ENCODE measurements at places on chromosomes 5 and 9.

DNA sequence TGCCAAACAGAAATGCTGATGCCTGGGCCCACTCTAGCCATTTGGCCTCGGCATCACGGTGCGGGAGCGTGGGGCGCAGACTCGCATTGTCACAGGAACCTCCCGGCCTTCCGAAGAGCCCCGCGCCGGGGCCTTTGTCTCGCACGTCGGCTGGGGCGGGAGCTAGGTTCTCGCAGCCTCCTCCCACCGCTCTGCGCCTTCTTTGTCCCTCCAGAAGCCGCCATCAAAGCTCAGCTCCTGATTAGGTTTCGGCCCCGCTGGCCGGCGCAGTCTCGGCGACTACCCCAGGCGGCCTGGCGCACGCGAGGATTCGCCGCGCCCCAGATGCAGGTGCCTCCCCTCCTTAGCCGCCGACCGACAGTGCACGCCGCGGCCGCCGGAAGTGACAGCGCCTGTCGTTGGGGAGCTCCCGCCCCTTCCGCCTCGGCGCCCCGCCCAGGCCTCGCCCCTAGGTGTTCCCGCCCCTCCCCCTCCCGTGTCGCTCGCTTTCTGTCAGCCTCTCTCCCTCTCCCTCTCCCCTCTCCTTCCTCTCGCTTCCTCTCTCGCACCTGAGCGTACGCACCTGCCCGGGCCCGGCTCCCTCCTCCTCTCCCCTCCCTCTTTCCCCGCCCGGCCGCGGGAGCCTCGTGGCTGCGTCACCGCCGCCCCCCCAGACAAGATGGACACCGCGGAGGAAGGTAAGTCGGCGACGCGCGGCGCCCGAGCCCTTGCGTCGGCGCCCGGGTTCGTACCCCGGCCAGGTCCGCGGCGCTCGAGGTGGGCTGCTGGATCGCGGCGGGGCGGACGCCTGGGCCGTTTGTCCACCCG is at the start of gene MARCHF6:
Gene MARCHF6 (plus strand): TSS at position 455 of the 807 bp plus-strand sequence. CDS start 204 bp downstream, at position 659.
- peak; percentile 97 for DNase-seq

- no peak for DNase-seq
Observed at GRCh38 chr5:44907396-44907795, 98.6 kb downstream of the MRPS30 start.

DNA sequence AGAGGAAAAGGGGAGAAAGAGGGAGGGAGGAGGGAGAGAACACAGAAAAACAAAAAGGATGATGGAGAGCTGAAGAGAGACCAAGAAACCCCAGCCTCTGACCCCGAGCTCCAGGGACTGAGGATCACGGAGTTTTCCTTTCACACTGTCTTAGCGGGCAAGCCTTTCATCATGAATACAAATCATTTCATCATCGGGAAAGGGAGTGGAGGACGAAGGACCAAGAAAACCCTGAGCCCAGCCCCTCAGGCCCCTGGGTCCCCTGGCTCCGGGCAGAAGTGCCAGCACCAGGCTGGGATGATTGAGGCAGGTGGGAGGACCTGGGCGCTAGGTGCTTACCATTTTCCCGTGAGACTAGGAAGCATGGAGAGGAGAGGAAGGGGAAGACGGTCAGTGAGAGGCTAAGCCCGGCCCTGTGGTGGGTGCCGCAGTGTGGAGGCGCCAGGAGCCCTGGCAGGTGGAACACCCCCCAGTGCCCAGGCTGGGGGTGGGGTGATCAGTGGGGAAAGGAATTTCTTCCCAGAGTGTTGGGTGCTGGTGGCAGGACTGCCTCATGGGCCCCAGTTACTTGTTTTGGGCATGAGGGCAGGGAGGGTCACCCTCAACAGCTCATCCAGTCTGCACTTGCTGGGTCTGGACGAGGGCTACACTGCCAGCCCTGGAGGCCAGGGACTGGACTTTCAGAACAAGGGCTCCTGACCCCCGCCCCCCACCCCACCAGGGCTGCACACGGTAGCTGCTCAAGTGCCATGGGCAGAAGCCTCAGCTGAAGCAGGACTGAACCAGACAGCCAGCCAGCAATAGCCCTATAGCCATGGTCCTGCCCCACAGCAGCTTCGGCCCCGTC is 49.0 kb upstream of the SARDH start:
- no peak for DNase-seq

DNA sequence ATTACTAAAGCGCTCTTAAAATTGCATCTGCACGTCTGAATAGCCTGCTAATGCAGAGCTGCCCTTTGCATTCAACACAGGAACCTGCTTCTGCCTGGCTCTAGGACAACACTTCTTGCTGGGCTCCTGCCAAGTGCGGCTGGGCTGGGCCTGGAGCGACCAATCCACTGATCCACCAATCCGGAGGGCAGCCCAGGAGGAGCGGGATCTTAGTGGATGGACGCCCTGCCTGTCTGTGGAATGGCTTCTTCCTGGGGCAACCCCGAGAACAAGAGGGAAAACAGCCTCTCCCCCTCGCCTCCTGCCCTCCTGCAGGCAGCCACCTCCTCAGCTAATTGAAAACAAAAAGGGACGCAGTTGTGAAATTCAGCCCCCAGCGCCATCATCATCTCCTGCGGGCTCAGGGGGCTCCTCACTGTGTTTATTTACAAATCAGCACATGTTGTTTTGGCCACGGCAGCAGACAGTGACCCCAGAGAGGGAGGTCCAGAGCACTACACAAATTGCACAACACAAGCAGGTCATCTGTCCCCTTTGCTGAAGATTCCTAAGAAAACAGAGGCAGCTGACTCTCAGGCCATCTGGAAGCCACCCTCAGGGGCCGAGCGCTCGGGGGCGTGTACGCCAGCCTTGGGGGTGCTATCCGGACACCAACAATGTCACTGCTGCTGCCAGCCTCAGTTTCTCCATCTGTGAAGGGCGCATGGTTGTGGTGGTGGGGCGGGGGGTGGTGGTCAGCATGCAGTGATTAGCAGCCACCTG is 57.3 kb downstream of the GADD45G start:
- no peak for DNase-seq

DNA sequence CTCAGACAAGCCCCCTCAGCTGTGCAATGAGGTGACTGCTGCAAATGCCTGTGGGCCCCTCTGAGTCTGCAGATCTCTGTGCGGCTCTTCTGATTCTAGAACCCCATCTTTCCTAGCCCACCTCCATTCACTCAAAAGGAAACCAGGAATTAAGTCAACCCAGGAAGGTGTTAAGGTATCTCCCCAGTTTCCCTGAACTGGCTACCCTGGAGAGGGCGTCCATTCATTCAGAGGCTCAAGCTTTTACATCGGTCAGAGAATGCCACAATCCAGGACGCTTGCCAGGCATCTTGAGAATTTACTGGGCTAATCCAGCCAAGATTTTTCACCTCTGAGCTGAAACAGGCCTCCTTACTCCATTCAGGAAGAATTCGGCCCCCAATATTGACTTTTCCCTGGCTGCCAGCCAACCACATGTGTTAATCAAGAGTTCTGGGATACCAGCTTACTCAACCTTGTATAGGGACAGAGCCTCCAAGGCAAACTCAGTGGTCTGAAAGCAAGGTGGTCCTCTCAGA is 889 bp upstream of the ADAMTS12 start:
- no peak for DNase-seq

GRCh38 chr9:23567516-23568165 is 258.4 kb downstream of the ELAVL2 start:
- no peak for DNase-seq

DNA sequence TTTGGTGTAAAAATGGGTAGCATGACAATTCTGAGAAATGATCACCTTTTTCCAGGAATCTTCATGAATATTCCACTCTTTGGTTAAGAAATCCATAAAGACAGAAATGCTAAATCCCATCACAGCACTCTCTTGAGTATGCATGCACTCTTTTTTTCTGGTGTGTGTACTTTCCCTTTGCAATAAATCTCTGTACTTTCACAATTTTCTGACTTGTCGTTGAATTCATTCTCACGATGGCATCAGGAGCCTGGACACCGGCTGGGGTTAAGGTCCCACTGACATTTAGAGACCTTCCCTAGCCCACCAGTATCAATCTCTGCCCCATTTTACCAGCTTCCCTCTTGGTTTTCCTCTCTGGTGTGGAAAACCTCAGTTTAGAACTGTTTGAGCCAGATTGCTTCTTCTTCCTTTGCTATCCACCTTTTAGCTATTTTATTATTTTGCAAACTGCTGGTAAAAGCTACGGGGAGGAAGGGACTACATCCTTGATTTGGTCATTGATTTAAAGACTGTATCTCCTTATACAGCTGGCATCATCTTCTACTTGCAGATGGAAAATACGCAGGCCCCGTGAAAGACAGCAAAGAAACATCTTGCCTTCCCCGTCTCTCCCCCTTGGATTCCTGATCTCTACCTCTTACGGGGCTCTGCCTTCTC is 59.9 kb upstream of the ZFR start:
- DNase-seq = no peak

DNA sequence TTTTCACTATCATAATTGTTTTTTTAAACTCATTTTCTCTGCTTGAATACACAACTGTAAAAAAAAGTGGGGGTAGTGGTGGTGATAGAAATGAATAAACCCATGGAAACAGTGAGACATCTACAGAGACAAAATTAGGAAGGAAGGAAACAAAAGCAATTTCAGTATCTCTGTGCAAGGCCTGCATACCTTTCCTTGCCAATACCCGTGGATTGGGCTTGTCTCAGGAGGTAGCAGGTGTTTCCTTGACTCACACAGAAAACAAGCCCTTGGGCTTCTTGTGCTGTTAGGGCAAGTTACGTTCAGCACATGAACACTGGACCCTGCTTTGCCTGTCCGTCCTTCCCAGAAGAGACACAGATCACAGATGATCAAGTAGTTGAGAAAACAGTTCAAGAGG is 372.2 kb downstream of the ZSWIM6 start:
- no peak for DNase-seq

DNA sequence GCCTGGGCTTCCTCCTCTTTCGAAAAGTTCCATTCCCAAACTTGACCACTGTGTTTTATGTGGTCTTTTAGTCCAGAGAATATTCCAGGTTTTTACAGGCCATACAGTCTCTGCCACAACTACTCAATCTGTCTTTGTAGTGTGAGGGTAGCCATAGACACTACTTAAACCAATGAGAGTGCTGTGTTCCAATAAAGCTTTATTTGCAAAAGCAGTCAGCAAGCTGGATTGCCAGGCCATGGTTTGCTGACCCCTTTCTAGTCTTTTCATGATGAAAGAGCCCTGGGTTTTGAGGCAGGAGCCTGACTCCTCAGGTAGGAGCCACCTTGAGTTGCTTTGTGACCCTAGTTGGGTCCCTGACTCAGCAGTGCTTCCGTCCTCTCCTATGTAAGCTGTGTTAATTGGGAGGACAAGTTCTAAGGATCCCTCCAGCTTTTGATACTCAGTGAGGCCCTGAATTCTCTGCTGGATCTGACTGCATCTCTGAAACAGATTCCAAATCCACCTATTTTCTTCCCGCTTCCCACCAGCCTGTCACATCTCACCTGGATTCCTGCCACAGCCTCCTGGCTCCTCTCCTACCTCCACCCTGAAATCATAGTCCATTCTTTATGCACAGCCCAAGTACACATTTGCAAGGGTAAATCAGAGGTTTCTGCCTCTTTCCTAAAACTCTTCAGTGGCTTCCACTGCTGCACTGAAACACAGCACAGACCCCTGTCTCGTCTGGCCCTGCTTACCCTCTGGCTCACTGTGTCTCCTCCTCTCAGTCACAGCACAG is 13.5 kb downstream of the GALNT10 start:
- no peak for DNase-seq

DNA sequence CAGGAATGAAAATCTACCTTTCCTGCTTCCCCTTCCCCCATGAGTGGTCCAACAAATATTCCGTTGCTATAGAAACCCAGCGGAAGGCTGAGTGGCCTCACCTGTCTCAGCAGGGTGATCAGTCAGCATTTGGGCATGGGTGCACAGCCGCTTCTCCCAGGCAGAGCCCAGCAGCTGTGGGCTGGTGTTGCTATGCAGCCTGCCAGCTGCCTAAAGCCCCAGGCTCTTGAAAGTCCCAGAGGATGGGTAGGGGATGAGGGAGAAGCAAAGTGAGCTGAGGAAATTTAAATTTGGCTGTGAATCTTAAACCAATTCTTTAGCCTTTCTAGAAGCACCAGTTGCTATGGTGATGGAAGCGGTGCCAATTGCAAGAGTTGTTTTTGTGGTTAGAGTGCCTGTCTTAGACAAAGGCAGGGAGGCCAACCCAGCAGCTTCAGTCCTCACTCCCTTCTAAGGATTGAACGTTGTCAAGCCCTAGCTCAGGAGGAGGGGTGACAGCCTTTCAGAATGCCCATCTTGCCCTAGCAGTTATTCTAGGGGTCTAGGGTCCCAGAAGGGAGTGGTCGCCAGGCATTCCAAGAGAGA is 151.5 kb upstream of the PITX1 start:
- DNase-seq = no peak

DNA sequence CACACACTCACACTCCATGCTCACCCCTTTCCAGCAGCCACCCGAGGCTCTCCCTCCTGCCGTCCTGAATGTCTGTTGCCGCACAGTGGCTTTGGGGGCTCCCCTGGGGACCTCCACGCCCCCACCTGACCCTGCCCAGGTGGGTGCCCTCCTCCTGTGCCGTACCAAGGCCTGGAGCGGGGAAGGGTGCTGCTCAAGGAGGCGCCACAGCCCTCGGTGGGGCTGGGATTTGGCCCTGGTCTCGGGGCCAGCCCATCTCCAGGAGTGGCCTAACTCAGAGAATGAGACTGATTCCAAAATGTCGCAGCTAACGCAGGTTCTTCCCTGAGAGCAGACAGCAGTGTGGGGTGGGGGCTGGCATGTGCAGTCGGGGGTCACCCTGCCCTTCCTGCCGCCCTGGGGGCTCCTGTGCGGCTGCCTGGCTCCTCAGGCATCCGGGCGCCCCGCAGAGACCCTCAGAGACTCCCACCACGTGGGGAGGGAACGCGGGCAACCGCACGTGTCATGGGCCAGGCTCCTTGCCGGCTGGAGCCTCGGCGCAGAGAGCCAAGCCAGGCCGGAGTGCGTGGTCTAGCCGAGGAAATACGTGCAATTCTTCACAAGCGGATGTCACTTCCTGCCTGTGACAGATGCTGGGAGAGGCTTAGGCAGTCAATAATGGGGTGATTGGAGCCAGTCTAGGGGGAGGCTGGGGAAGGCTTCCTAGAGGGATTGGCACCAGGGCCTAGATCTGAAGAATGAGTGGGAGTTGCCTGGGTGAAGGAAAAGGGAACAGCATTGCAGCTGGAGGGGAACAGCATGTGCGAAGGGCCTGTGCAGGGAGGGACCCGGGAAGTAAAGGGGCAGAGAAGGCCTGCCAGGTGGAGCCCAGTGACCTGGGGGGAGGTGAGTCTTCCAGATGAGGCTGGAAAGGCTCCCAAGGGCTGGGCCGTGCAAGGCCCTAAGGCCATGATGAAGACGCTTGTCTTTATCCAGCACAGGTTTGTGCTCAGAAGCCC is 44.1 kb downstream of the C9orf50 start:
- DNase-seq = no peak

- no peak for DNase-seq
Observed at GRCh38 chr9:91755761-91756509, 194.1 kb downstream of the ROR2 start.

- no peak for DNase-seq
Observed at GRCh38 chr9:69542942-69543704, 129.0 kb downstream of the APBA1 start.

- no peak for DNase-seq
Observed at GRCh38 chr9:13447843-13448422, 168.4 kb upstream of the MPDZ start.

DNA sequence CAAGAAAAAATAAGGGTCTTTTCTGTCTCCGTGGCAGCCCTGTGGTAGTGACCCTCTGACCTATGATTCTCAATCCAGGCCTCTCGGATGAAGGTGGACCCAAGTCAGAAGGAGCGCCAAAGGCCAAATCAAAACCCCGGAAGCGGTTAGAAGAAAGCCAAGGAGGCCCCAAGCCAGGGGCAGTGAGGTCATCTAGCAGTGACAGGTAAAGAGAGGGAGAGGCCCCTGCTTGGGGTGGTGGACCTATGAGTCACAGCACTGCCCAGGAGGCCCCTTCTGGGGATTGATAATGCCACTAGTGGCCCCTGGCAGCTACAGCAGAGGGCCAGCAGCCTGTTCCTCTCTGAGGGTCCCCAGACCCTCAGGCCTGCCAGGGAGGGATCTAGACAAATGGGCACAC is 6.4 kb upstream of the SLC2A8 start:
- peak; percentile 27 for DNase-seq

Data from activated CD4-positive, alpha-beta T cell treated with anti-CD3 and anti-CD28 coated beads, Interleukin-2, Interleukin-6, amounts not matched to agents 100 ng/mL and 50 ng/mL, durations not matched to agents 16 hours and 8 hours (primary cell).